Ureter (tissue), 1 donor: ENCODE measurements at places on chromosomes 11 and 22. TPM values are rescaled to one million over a fixed set of nuclear protein-coding genes. Genes with fewer than 3 reads are reported as not detected.

GRCh38 chr22:29009148-29009547 lies 52.5 kb downstream of the C22orf31 start:
- no peak for DNase-seq

GRCh38 chr22:47191671-47192650 lies 429.5 kb downstream of the TBC1D22A start:
- peak; percentile 37 for DNase-seq

Gene POU2F3
- total RNA-seq: 7.6 TPM

DNA sequence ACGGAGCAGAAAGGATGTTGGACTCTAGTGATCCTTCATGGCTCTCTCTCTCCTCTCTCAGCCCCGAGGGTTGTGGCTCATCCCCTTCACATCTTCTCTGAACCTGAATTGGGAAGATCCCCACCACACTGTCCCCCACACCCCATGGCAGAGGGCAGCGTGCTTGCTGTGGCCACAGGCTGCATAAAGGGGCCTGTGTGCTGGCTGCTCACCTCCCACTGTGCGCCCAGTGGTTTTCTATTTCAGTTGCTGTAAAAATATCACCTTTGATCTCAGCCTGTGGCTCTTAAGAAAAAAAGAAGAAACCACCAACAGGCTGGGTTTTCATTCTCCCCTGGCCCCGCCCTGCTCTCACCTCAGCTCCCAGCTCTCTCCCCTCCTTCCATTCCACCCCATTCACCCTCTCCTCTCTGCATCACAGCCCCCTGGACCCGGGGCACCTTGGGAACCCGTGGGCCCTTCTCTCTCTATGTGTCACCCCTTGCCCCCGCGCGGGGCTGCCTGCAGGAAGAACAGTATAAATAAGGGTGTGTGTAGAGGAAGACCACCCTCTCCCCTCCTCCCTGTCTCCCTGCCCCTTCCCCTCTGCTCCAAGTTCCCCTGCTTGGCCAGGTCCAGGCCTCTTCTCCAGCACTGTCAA lies 25.8 kb upstream of the WNT11 start:
- DNase-seq: no peak

Gene NCR3LG1
- total RNA-seq: 3.4 TPM

GRCh38 chr11:36081274-36081945 lies 137.5 kb downstream of the LDLRAD3 start:
- no peak for DNase-seq

DNA sequence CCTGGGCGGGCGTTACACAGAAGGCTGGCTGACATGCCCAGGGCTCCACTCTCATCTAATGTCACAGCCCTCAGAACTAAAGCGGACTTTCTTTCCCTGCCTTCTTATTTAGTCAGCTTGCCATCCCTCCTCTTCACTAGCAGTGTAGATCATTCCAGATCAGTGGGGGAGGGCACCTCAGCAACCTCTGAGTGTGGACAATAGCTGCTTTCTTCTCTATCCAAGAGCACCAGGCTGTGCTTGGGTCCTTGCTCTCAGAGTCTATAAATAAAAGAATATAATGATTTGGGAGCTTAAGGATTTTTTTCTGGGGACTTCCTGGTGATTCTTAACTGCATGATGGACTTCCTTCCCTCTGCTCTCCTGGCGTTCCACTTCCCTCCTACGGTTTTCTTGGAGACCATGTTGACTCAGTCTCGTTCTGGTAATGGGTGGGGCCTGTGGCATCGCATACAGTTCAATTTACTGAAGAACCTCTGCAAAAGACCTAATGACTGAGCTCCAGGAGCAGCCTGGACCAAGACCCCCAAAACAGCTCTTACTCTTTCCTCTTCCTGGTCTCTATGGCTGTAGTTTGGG lies 2.9 kb upstream of the HMBS start:
- DNase-seq: no peak

DNA sequence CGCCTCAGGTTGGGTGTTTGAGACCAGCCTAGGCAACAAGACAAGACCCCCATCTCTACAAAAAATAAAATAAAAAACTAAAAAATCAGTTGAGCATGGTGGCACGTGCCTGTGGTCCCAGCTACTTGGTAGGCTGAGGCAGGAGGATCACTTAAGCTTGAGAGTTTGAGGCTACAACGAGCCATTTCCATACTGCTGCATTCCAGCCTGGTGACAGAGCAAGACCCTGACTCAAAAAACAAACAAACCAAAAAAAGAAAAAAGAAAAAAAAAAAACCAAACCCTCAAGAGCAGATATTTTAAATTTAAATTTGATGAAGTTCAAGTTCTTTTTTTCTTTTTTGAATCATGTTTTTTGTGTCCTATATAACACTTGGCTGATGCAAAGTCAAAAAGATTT lies 7.2 kb upstream of the CCDC83 start:
- DNase-seq: no peak

DNA sequence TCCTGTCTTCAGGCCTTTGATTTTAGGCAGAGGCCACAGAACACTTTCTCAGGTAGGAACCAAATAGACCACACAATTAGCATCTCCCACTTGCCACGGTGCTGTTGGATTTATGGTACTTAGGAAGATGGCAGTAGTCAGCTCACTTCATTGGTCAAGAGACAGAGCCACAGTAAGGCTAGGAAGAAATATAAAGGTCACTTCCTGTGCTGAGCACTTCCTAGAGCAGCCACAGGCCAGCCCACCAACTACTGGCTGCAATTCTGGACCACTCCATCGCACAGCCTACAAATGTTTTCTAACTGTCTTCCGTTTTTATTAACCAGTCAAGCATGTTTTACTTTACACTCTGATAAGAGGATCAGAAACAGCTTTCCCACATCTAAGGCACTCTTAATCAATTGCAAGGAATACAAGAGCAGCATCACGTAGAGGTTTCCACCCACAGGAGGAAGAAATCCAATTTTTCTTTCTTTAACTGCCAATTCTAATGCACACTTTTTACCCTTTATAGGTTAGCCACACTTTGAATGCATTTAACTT lies 54.7 kb downstream of the ABTB2 start:
- DNase-seq: no peak

DNA sequence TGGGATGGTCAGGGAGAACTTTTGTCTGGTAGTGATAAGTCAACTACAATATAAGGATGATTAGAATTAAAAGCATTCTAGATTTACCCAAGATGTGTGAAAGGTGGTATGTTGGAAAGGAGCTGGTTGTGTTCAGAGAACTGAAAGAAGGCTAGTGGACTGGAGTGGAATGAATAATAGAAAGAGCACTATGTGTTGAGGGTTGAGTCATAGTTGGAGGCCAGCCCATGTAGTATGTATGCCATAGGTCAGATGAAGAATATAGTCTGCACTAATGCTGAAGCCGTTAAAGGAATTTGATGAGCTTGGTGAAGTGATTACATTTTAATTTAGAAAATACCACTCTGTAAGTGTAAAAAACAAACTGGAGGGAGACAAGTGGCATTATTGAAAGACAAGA lies 514.1 kb downstream of the CNTN5 start:
- no peak for DNase-seq

DNA sequence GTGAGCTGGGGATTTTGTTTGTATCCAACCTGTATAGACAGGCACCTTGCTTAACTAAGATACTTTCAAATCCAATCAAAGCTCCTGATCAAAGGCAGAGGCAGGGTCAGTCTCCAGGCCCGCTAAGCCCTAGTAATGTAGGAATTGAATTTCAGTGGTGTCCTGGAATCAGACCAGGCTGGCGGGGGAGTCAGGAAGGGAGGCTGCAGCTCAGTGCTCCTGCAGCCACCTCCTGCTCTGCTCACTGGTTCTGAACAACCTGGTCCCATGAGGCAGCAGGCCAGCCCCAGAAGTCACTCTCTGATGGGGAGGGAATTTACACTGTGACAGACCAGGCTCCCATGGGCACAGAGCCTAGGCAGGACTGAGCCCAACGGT lies 38.5 kb upstream of the GALNT18 start:
- no peak for DNase-seq
